ENCODE measurements at places on chromosomes 2 and 18.

GRCh38 chr2:7632420-7632819, 715.2 kb downstream of the RNF144A start:
- no peak overlapping the region for H3K27ac ChIP-seq
- H3K36me3 ChIP-seq = no peaks in the 10 kb centered on the region
- H3K4me1 ChIP-seq = peaks cover 8% of the 10 kb centered on the region
- DNase-seq = no peak
- no peaks in the 10 kb centered on the region for H3K27me3 ChIP-seq

GRCh38 chr2:190563109-190563508, 28.6 kb upstream of the NEMP2 start:
- peaks cover 12% of the 10 kb centered on the region for H3K4me1 ChIP-seq
- DNase-seq = no peak
- H3K4me3 ChIP-seq = no peak overlapping the region
- no peak overlapping the region for H3K27ac ChIP-seq

DNA sequence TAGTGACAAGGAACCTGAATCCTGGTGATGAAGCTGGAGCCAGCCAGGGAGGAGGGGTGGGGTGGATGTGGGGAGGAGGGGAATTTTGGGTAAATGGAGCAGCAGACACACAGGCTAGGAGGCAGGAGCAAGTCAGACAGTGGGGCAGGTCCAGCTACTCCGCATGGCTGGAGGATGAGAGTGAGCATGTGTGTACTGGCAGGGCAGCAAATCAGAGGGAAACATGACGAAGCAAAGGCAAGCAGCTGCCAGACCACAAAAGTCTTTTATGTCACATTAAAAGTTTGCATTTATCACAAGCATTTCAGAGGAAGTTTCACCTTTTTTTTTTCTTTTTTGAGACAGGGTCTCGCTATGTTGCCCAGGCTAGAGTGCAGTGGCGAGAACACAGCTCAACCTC, 11.9 kb upstream of the KIDINS220 start:
- no peaks in the 10 kb centered on the region for H3K36me3 ChIP-seq
- DNase-seq = no peak
- H3K27me3 ChIP-seq = no peaks in the 10 kb centered on the region
- 0 out of 2 replicates have a peak, but pooled peaks cover 4% of the 10 kb centered on the region for H3K4me1 ChIP-seq

GRCh38 chr2:42495234-42495581, 1.4 kb upstream of the KCNG3 start:
- no peak for DNase-seq
- peak overlapping the region; percentile 97 for H3K4me3 ChIP-seq
- H3K36me3 ChIP-seq = no peaks in the 10 kb centered on the region
- H3K4me1 ChIP-seq = peaks cover 51% of the 10 kb centered on the region
- H3K27me3 ChIP-seq = peaks cover 20% of the 10 kb centered on the region

GRCh38 chr2:138275881-138276280, 225.7 kb upstream of the SPOPL start:
- H3K36me3 ChIP-seq = peaks cover 18% of the 10 kb centered on the region
- H3K27me3 ChIP-seq = no peaks in the 10 kb centered on the region
- H3K4me1 ChIP-seq = peaks cover 62% of the 10 kb centered on the region
- no peak overlapping the region for H3K4me3 ChIP-seq
- no peak for DNase-seq

DNA sequence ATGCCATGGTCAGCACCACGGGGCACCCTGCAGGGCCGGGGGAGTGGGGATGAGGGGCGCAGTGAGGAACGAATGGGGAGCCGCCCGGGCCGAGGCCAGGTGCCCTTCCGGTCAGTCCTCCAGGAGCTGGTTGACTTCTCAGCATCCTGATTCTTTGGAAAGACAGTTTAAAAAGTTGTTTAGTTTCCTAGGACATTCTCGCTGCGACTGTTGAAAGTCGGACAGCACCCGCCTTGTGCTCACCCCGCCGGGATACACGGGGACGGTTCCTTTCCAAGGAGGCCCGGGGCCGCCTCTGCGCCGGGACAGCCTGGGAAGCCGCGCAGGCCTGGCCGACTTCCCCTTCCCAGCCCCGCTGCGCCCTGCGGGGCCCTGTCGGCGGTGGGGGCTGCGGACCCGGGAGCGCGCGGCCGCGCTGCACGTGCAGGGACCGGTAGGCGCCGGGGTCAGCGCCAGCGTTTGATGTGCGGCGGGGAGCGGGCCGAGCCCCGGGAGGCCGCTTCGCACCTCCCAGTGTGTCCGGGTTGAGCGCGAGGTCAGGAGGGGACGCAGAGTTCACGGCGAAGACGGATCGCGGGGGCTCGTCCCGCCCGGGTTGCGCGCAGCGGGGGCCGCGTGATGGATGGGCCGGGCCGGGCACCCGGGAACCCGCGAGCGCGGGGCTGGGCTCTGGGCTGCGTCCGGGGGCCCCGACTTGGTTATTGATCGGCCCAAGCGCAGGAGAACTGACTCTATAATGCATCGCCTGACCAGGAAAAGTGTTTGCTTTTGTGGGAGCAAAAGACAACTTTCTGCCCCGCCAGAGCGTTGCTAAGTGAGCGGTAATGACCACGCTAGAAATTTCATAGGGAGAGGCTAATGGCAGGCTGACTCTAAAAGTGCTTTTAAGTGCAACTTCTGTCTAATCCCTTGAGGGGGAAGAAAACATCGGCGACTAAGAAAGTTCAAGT, 28.0 kb upstream of the SMIM21 start:
- H3K36me3 ChIP-seq = peaks cover 18% of the 10 kb centered on the region
- no peak overlapping the region for H3K27ac ChIP-seq
- H3K27me3 ChIP-seq = peaks cover 38% of the 10 kb centered on the region
- DNase-seq = peak; percentile 63

- H3K4me1 ChIP-seq = no peaks in the 10 kb centered on the region
- no peak overlapping the region for H3K27ac ChIP-seq
- H3K36me3 ChIP-seq = no peaks in the 10 kb centered on the region
Measured at GRCh38 chr2:172889768-172890430, 154.3 kb downstream of the RAPGEF4 start.

GRCh38 chr2:170821531-170822289, 5.0 kb downstream of the GAD1 start:
- H3K36me3 ChIP-seq = no peaks in the 10 kb centered on the region
- no peak overlapping the region for H3K27ac ChIP-seq
- peaks cover 98% of the 10 kb centered on the region for H3K27me3 ChIP-seq
- H3K4me1 ChIP-seq = peaks cover 49% of the 10 kb centered on the region
- DNase-seq = no peak

GRCh38 chr18:24014986-24015638, 558 bp downstream of the TTC39C start:
- H3K27ac ChIP-seq = peak overlapping the region; percentile 44
- peak; percentile 51 for DNase-seq
- H3K36me3 ChIP-seq = no peaks in the 10 kb centered on the region
- peaks cover 11% of the 10 kb centered on the region for H3K27me3 ChIP-seq
- peak overlapping the region; percentile 86 for H3K4me3 ChIP-seq

GRCh38 chr2:50732796-50733195, 299.1 kb downstream of the NRXN1 start:
- H3K27ac ChIP-seq = no peak overlapping the region
- H3K36me3 ChIP-seq = no peaks in the 10 kb centered on the region
- peaks cover 17% of the 10 kb centered on the region for H3K4me1 ChIP-seq
- no peaks in the 10 kb centered on the region for H3K27me3 ChIP-seq
- no peak overlapping the region for H3K4me3 ChIP-seq
- DNase-seq = no peak

DNA sequence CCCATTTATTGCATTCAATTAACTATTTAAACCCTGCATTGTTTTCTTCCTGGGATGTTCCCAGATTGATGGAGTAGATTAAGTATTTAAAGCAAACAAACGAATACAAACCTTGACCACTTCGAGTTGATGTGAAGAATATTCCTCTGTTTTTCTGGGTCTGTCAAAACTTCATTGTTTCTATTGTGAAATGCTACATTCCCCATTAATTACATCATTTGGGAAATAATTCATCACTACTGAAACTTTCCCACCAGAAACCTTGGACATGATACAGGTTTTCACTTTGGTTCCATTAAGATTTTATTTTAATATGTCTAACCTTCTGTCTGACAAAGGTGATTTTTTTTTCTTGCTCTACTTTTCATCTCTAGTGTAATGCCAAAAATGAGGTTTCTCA, 365.1 kb upstream of the ETAA1 start:
- DNase-seq = no peak
- no peaks in the 10 kb centered on the region for H3K4me1 ChIP-seq
- no peaks in the 10 kb centered on the region for H3K27me3 ChIP-seq
- no peak overlapping the region for H3K27ac ChIP-seq
- H3K36me3 ChIP-seq = no peaks in the 10 kb centered on the region
